ENCODE measurements at places on chromosomes 5 and 9.

DNA sequence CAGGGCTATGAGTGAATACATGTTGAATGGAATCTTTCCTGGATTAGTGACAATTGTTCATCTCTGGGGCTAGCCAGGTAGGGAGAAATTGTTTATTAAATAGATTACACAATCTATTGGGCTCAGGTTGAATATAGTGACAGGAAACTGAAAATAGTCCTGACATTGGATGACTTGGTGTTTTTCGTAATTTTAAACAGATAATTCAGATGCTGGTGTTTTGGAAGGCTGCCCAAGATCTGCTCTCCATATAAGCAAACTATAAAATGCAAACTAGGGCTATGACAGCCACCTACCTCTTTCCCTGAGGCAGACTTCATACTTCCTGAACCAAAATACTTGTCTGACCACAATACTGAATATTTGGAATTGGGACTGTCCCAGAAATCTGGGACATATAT lies 99.1 kb downstream of the ENC1 start:
- no peak for DNase-seq

DNA sequence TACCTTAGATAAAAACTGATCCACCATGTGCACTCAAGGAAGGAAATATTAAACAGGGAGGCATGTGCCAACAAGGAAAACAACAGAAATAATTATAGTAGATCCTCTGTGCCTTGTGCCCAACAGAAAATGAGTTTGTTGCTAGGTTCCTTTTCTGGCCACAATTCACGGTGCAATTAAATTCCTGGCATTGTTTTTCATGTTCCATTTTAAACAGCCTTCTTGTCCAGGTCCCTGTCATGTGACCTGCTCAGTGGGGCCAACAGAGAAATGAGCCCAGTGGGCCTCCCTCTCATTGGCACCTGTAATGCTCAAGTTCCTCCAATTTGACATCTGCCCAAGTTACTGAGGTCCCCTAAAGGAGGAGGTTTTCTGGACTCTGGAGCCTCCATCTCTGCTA lies 56.5 kb downstream of the SPOCK1 start:
- no peak for DNase-seq

DNA sequence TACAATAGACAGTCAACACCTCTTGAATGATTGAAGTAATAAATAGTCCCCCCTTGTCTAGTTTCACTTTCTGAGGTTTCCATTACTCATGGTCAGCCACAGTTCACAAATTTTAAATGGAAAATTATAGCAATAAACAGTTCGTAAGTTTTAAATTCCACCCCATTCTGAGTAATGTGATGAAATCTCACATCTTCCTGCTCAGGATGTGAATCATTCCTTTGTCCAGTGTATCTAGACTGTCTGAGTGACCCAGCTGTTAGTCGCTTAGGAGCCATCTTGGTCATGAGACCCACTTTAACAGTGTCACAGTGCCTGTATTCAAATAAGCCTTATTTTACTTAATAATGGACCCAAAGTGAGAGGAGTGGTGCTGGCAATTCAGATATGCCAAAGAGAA lies 311.6 kb upstream of the PRR16 start:
- DNase-seq = no peak

DNA sequence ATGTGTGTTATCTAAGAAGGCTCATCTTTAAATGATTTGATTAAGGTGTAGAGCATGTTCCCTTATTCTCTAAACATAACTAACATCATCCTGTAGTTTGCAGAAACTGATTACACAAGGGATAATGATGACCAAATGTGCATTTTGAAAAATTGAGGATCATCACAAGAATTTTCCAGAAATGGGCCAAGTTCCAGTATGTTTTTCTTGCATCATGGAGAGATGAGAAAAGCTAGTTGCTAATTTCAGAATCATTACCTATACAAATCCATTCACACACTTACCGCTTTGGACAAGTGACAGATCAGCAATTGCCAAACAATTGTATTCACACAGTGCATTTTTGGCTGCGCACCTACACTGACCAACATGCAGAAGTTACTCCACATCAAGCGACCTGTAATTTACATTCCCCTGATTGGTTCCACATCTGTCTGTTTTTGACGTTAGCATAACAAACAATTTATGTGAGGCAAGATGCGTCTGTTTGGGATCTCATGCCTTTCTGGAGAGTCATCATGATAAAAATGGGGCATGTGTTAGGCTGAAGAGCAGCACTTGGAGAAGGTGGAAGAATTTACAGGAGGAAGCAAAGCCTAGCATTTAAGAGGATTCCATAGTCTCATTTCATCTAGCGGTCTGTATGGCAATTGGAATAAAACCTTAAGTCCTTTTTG lies 2.8 kb upstream of the BNC2 start:
- no peak for DNase-seq

GRCh38 chr9:113531919-113532808 lies 68.6 kb downstream of the RGS3 start:
- no peak for DNase-seq
